ENCODE measurements at places on chromosomes 1 and 21. TPM values are rescaled to one million over a fixed set of nuclear protein-coding genes. Genes with fewer than 3 reads are reported as not detected.
A peak's percentile ranks its signal among the peaks of the same experiment; 100 is the strongest.

GRCh38 chr1:222087221-222087920, 345.5 kb upstream of the DUSP10 start:
- no peak for DNase-seq

- DNase-seq = no peak
Measured at GRCh38 chr21:26617176-26617575, 44.1 kb upstream of the CYYR1 start.

DNA sequence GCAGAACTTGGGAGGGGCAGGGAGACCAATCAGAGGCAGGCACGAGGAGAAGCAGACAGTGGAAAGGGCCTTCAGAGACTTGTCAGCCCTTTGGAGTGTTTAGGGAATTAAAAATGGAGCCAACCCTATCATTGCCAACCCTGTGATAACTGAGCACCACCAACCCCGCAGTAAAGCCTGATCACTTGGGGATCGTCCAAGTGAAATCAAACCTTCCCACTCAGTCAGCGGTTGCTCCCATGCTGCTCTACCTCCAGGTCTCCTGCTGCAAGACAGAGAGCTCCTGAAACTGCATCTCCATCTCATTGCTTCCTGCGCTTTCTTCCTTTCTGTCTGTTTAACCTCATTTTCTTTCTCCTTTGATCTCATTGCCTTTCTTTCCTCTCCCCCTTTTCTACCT, 4.8 kb upstream of the ACKR1 start:
- no peak for DNase-seq

- DNase-seq = no peak
Measured at GRCh38 chr1:67787746-67788145, 45.5 kb downstream of the GNG12 start.

DNA sequence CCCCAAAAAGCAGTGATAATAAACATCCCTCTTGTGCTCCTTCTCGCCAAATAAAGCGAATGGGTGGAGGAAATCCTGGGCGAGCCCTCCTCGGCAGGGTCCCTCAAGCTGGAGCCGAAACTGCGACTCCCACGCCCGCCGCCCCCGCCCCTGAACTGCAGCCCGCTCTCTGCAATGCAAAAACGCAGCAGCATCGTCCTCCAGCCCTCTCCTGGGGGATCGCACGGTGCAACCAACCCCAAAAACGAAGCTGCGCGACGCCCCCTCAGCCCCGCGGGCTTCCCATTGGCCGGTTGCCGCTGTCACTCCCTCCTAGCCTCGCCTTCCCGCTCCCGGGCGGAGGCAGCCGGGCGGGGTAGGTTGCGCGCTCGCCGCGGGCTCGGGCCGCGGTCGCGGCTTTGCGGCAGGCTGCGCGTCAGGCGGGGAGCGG, at the start of gene TMCC2:
Gene TMCC2, plus strand, starts transcription at position 363 of the 430 bp plus-strand sequence. CDS start 619 bp downstream, outside the sequence.
- DNase-seq = peak; percentile 89

- DNase-seq = no peak
Measured at GRCh38 chr1:215407575-215407974, 159.5 kb upstream of the KCTD3 start.

Gene SELE
- polyA plus RNA-seq = not detected

DNA sequence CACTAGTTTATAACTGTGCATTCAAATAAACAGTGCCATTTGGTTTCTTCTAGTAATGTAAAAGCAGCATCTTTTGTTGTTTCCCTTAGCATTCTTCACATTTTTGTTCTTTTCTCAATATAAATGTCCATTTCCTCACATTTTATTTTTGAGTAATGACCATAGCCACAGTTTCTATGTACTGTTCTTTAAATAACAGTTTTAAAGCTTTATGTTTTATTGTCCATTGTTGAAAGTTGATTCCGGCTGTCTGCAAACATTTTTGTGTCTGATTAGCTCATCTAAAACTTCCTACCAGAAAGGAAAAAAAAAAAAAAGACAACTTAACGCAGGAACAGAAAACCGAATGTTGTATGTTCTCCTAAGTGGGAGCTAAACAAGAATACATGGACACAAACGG, 139.7 kb downstream of the MAGI3 start:
- no peak for DNase-seq

Gene NES
- 4.8 TPM for polyA plus RNA-seq

Gene GPA33
- 3.9 TPM for polyA plus RNA-seq

GRCh38 chr1:176789571-176790090, 326.7 kb downstream of the PAPPA2 start:
- DNase-seq = no peak

DNA sequence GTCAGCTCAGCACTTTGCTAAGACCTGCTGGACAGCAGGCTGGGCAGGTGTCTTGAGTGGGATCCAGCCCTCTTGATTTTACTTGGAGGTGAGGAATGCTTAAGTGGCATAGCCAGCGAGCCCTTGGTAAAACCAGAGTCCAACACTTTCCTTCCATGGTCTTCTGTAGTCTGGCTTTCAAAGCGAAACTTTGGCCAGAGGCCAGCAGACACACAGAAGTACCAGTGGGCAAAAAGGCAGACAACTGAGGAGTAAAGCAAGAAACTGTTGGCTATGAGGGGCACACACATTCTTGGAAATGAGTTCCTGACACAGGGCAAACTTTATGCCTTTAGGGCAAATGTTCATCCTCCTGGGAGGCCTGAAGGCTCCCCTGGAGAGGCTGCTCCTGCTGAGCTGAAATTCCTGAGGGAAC, 281.0 kb upstream of the POU3F1 start:
- DNase-seq = no peak

- DNase-seq = no peak
Measured at GRCh38 chr1:228653748-228654147, 81.5 kb upstream of the RHOU start.

GRCh38 chr1:204564835-204565234, 48.6 kb downstream of the MDM4 start:
- DNase-seq = no peak

GRCh38 chr1:235910357-235911299, 43.9 kb upstream of the LYST start:
- peak; percentile 40 for DNase-seq

Gene OR2M3
- polyA plus RNA-seq = not detected

Gene SETSIP
- not detected for polyA plus RNA-seq

Gene LAMB3
- 48.8 TPM for polyA plus RNA-seq

Gene OPTC
- 0.28 TPM for polyA plus RNA-seq

GRCh38 chr1:198295225-198295624, 138.4 kb downstream of the NEK7 start:
- no peak for DNase-seq

DNA sequence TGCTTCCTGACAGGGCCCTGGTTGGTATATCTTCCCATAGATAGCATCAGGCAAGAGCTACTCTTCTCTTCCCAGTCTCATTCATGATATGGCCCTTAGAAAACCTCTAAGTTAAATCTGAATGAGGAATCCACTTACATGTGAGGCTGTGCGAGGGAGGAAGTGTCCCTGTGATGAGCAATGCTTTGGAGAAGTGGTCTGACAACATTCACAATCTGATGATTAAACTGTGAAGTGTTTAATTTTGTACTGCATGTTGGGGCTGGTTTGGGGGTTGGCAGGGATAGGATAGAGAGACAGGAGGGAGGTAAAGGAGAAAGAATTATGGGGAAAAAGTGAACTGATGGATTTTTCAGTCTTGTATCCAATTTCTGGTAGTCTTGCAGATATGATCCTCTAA, 421.2 kb upstream of the DAB1 start:
- no peak for DNase-seq

Gene SV2A
- polyA plus RNA-seq = 5.5 TPM

DNA sequence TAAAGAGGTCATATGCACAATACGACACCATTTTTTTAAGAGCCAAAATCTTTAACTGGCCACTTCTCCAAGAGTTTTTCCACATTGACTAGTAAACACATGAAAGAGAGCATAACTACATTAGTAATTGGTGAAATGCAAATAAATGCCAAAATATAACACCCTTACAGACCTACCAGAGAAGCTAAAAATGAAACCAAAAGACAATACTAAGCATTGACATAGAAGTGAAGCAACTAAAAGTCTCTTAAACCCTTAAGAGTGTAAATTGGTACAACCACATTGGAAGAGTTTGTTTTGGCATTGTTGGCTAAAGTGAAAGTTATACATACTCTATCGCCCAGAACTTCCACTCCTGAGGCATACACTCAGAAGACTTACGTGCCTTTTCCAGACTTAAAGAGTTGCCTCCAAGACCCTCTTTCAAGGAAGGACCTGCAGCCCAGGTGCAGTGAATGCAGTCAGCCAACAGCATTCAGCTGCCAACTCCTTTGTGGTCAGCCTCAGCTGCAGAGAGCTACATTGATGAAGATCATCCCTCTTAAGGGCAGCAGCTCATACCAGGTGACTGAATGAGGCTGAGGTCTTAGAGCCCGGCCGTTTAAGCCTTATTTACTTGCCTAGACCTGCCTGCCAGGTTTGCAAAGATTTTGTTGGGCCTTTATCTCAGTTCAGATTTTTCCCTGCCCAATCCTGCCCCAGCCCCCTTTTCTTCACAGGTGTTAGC, 839.1 kb upstream of the ADGRL2 start:
- DNase-seq = no peak

DNA sequence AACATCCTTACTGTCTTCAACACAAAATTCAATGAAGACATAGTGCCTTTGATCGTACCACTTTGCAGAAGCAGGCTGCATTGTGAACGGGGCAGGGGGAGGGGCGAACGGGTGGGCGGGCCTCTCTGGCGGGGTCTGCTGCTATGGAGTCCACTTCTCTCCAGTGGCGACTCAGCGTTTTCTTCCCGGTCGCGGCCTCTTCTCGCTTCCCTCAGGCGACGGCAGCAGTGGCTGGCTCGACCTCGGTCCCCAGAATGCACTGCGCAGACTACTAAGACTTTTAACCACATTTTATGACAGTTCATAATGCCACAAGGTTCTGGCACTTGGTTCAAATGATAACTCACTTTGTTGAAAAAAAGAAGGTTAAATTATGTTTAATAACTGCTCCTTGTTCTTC, 21.2 kb downstream of the GBP2 start:
- DNase-seq = no peak

GRCh38 chr1:67372136-67372535, 58.1 kb downstream of the SERBP1 start:
- DNase-seq = peak; percentile 33
